Left renal cortex interstitium (tissue), 4 donors: ENCODE measurements at places on chromosomes 5 and 9. TPM values are rescaled to one million over a fixed set of nuclear protein-coding genes. Genes with fewer than 3 reads are reported as not detected.

DNA sequence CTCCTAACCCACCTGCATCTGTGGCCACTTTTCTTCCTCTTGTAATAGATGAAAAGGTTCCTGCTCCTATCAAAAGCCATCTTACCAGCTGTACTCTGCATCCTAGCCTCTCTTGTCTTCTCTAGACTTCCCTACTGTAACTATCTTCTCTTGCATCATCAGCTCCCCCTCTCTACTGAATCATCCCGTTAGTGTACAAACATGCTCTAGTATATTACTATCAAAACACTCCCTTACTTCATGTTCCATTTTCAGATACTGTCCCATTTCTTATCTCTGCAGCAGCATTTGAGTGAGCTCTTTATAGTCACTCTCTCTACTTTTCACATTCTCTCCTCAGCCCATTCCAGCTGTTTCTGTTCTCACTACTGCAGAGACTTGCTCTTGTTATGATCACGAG lies 2.8 kb downstream of the SRA1 start:
- no peak for DNase-seq

DNA sequence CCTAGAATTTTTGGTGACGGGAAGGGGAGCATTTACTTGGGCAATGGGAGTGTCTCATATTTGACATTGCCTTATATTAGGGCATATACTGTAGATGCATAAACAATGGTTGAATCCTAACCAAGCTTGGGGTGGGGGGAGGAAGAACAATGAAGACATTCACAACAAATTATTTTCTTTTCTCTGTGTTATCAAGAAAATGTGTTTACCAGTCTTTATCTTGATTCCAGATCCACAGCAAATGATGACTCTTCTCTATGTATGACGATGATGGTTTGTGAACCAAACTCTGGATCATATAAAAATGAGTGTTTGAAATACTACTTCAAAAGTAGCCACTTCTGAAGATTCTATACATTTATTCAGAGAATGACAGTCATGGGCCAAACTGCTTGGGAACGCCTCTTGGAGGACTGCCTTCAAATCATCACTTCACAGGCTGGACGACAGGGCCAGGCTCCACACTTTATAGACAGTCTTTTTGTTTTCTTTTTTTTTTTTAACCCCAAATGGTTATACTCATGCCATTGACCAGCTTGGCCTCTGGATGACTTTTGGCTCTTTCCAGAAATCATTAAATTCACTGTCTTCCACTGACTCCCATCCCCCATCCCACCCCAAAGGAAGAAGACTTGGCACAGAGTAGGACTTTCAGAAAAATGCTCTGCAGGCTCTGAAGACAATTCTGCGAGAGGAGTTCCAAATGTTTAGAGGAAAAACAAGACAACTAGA lies 123.8 kb upstream of the LIFR start:
- no peak for DNase-seq

DNA sequence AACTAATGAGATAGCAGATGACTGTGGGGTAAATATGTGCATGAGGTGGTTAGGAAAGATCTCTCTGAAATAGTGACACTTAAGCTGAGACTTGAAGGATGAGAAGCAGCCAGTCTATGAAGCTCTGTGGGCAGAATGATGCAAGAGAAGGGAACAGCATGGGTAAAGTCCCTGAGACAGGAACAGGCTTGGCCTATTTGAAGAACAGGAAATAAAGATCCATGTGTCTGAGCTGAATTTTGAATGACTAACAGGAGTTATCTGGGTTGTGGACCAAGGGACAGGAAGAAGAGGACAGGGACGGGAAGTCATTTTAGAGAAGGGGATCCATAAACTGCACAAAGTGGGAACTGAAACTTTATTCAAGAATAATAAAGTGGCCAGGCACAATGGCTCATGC lies 25.6 kb upstream of the HMGCS1 start:
- DNase-seq, result no peak

DNA sequence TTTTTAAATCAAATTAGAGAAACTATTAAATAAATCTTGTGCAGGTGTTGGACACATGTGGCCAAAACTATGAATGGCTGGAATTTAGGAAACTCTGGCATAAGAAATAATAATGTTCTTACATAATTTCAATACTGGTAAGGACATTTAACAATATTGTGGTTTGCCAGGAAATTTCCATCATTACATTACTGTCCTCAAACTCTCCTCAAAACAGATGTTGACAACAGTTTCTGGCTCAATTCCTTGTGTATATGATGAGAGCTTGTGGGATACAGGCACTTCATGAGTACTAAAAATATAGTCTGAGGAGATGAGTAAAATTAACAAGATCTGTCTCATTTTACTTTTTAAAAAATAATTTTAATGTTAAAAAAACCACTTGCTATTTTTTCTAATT lies 27.9 kb downstream of the MCTP1 start:
- no peak for DNase-seq

- DNase-seq, result no peak
Measured at GRCh38 chr9:108663422-108663821, 192.4 kb downstream of the ACTL7B start.

DNA sequence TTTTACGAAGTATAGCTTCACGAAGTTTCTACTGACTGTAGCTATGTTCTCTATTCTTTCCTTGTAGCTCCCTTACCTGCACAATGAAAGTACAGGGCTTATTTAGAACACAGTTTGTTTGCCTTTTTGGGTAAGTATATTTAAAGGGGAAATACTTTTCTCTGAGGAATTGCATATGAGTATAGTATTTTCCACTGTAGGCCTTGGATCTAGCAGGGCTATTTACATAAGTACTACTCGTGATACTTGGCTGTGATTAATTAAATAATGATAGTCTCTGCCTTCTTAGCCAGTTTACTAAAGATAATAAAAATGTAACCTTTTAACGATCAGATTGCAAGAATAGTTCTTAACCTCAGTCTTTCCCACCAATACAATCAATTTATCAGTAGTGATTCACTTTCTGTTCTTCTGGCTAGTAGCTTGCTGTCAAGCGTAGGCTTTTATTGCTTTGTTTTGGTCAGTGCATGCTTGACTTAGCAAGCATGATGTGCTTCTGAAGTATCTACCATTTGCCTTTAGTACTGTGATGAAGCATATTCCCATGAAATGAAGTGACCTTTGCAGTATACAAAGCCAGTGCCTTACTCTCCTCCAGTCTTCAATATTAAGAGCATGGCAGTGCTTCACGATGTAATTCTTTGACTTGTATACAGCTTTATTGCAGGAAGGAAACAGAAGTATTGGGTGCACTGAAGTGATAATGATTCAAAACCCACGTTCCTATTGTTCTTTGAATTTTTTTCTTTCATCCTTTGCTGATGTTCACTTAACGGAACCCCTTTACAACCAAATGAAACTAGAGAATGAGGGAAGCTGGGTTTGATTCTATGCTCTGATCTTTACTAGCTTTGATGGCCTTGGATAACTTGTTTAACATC lies 64.2 kb downstream of the SLC44A1 start:
- DNase-seq, result no peak

GRCh38 chr5:93349613-93350012 lies 231.4 kb downstream of the NR2F1-AS1 start:
- DNase-seq, result no peak

DNA sequence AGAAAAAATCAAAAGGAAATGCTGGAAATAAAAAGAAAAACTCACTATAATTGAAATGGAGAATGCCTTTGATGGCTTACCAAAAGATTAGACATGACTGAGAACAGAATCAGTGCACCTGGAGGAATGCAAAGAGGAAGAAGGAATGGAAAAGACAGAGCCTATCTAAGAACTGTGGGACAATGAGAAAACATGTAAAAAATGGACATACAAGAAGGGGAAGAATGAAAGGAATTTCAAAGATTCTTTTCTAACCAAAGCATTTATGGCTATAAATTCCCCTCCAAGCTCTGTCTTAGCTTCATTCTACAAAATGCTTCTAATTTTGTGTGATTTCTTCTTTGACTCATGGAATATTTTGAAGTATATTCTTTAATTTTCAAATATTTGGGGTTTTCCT lies 47.5 kb upstream of the CLK4 start:
- DNase-seq, result no peak

DNA sequence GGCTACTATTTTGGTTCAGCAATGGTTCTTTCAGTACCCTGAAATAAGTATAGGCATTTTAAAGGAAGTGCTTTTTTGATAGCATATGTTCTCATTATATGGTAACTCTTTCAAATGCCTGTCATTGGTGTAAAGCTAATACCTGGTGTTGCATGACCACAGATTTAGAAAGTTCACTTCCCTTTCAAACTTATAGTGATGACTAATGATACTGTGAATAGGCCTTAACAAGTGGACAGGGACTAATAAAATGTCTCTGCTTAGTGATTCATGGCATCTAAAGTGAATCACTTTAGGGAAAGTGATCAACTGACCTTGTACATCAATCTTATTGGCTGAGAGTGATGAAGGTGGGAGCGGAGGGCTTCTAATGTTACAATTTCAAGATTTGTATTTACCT lies 21.6 kb downstream of the MRPL22 start:
- no peak for DNase-seq

Gene NR2F1-AS1
- polyA plus RNA-seq, result 58.2 TPM
